ENCODE measurements at places on chromosomes 11 and 22. TPM values are rescaled to one million over a fixed set of nuclear protein-coding genes. Genes with fewer than 3 reads are reported as not detected.

The LRRC56 gene
- 2.5 TPM for total RNA-seq

The SLC22A9 gene
- not detected for total RNA-seq

The INS gene
- total RNA-seq: 0.62 TPM

- no peak for DNase-seq
Measured at GRCh38 chr11:30823119-30823518, 237.0 kb upstream of the MPPED2 start.

- DNase-seq: no peak
Measured at GRCh38 chr11:64430645-64431044, 71.7 kb downstream of the RPS6KA4 start.

GRCh38 chr11:96246718-96247552 lies 96.1 kb downstream of the MAML2 start:
- no peak for DNase-seq

DNA sequence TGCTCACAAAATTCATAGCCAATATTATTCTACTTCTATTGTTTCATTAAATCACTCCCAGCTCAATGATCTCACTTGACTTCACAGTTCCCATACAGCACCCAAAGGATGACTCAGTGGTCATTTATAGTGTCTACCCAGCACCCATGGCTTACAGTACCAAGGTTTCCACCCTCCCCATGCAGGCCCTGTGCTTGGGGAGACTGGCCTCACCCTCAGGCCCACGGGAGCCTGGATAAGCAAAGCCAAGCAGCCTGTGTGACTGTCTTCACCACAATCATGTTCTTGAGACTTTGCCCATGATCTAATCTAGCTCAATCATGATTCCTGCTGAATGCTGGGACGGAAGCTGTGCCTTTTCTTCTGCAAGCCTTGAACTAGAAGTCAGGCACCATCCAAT lies 97.6 kb downstream of the SLC36A4 start:
- no peak for DNase-seq
